Testis (tissue), 5 donors: ENCODE measurements at places on chromosomes 7 and 10. TPM values are rescaled to one million over a fixed set of nuclear protein-coding genes. Genes with fewer than 3 reads are reported as not detected.

DNA sequence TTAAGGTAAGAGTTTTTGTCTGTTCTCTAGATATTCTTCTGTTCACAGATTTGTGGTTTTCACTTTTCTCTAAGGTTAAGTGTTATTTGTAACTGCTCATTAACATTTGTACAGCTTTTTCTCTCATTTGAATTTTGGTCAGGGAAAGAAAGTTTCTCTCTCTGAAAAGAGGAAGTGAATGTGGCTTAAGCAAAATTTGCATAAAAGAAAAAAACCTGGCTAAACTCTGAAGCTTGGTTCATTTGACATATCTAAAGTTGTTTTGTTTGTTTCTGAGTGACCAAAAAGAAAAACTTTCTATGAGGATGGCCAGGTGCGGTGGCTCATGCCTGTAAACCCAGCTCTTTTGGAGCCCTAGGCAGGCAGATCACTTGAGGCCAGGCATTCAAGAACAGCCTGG, 22.0 kb upstream of the SLC26A4 start:
- no peaks in the 10 kb centered on the region for H3K36me3 ChIP-seq
- no peaks in the 10 kb centered on the region for H3K4me1 ChIP-seq
- H3K4me3 ChIP-seq: no peak overlapping the region
- DNase-seq: no peak

INMT gene
- polyA plus RNA-seq: 31.8 TPM

DNA sequence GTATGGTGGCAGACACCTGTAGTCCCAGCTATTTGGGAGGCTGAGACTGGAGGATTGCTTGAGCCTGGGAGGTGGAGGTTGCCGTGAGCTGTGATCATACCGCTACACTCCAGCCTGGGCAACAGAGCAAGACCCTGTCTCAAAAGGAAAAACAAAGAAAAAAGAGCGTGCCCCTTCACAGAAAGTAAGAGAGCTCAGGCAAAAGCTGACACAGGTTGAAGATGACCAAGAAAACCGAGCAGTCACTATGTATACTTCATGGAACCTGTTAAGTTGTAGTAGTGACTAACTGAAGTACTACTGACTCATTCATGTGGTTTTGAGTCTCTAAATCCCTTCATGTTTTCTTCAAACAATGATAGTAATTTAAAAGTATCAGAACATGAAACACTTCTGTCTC, 1.2 kb upstream of the PRRT4 start:
- no peak for DNase-seq
- H3K36me3 ChIP-seq: no peaks in the 10 kb centered on the region
- no peaks in the 10 kb centered on the region for H3K27me3 ChIP-seq
- H3K4me3 ChIP-seq: no peak overlapping the region

NPY gene
- 1.6 TPM for polyA plus RNA-seq
